ENCODE measurements at places on chromosomes 2 and 18.
A peak's percentile ranks its signal among the peaks of the same experiment; 100 is the strongest.

DNA sequence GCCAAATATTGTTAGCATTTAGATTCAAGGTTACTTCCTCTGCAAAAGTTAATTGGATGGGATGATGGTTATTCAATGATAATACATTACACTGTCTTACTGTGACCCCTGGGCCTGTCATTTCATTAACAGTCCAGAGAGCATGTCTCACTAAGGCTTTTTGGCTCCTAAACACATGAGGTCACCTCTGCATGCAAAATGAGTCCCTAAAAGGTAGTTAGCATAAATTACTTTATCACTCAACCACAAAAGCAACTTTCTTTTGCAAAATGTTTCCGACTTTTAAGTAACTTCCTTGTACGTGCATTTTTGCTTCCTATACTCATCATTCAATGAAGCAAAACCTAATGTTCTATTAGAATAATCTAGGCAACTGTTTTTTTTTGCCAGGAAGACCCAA, 16.8 kb upstream of the AGFG1 start:
- DNase-seq: no peak

- no peak for DNase-seq
Observed at GRCh38 chr2:190425221-190425866, 17.2 kb downstream of the MFSD6 start.

DNA sequence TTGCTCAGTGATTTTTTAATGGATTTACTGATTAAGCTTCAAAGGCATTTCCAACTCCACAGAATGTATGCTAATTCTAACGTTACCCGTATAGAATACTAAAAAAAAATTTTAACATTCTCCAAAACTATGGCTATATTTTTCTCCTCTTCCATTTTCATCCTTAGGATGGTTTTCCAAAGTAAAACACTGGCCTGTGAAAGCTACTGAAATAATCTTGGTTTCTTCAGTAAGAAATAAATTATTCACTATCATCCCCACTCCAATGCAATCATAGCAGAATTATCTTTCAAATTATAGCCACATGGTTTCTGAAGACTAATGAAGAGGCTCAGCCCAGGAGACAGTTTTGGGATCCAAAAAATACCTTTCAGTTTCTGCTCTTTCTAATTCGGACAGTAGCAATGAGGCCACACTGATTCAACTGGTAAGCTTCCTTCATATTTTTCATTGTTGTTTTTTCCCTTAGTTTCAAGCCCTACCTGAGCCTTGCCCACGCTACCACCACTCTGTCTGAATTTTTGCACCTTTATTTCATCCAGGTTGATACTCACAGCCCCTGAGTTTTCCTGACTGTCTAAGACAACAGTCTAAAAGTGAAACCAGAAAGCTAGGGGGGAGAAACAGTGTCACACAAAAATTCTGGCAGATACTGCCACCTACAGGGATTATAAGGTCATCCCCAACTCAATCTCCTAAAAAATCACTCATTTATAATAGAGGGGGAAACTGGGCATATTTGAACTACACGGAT, 887.9 kb downstream of the NRXN1 start:
- DNase-seq: no peak

- DNase-seq: no peak
Observed at GRCh38 chr18:76354348-76354747, 140.7 kb downstream of the ZNF516 start.

DNA sequence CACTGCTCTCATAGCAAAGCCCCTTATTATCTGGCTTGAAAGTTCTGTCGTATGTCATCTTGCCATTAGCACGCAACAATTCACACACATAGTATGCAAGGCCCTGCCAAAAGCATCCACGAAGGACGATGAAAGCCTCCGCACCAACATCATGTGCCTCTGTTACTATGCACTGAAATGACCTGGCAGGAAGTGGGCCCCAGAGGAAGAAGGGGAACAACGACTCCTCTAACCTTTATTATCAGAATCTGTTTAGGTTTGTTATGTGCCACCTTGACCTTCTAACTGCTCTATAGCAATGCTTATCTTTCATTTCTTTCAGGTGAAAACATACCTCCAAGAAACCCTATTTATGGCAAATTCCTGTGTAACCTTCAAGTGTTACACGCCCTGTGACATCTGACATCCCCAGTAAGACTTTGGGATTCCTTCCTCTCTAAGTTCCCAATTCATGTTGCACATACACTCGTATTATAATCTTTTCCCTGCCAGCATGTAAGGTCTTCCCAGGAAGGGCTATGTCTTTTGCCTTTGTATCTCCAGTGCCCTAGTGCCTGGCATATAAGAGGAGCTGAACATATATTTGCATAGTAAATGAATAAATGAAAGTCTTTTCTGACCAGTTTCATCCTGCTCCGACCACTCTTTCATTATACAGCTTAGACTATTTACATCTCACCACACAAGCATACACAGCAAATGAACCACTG, 7.0 kb upstream of the NDUFV2 start:
- no peak for DNase-seq

- DNase-seq: no peak
Observed at GRCh38 chr2:57893786-57894185, 152.8 kb upstream of the VRK2 start.

DNA sequence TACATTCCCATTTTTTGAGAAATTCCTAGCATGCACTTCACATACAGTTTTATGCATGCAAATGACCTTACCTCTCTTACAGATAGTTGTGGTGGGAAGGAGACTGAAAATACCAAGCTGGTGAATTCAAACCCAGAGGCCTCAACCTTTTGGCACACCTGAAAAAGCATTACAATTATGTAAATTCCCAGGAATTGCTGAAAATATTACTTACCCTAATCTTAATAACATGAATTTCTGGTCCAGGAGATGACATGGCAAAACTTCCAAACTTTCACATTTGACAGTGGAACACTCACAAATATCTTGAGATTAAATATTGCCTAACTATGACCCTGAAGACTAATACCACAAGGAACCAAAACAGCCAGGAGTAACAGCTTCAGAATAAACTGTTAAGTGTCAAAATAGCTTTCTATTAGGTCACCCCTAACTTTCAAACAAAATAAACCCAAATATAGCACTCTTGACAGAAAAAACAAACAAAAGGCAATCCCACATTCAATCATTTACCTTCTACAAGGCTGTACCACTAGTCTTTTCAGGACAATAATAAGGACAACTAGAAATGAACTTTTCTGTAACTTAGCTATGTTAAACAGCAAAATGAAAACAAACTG, 10.9 kb upstream of the PEX13 start:
- no peak for DNase-seq

GRCh38 chr2:160282063-160282580, 82.0 kb upstream of the ITGB6 start:
- DNase-seq: no peak

DNA sequence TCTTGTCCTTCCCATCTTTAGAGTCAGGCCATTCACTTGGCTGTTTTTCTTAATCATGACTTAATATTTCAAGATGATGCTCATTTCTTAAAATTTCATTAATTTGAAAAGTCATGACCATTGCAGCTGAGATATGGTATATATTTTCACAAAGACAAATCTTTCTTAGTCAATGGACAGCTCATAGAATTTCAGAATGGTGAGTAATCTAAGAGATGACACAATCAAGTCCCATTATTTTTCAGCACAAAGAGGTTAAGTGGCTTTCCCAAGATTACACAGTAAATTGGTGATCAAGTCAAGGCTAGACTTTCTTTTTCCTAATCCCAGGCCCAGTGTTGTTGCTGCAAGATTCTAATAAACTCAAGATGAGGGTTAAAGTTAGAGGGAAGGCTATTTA, 34.4 kb upstream of the NT5C1B start:
- no peak for DNase-seq

DNA sequence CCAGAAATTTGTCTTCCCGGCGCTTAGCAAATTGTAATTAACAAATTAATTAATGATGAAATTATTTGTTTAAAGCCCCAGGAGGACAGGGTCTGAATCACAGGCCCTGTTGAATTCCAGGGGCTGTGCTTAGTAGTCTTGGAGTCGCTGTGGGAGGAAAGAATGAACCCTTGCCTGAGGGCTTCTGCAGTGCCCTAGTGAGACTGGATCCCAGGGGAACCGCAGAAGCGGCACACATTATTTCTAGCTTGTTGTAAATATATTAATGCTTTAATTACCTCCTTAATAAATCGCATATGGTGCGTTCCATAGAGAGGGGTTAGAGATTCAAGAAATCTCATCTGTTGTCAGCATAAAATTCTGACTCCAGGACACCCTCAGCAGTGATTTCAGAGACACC, 235.4 kb downstream of the CELF4 start:
- DNase-seq: no peak

DNA sequence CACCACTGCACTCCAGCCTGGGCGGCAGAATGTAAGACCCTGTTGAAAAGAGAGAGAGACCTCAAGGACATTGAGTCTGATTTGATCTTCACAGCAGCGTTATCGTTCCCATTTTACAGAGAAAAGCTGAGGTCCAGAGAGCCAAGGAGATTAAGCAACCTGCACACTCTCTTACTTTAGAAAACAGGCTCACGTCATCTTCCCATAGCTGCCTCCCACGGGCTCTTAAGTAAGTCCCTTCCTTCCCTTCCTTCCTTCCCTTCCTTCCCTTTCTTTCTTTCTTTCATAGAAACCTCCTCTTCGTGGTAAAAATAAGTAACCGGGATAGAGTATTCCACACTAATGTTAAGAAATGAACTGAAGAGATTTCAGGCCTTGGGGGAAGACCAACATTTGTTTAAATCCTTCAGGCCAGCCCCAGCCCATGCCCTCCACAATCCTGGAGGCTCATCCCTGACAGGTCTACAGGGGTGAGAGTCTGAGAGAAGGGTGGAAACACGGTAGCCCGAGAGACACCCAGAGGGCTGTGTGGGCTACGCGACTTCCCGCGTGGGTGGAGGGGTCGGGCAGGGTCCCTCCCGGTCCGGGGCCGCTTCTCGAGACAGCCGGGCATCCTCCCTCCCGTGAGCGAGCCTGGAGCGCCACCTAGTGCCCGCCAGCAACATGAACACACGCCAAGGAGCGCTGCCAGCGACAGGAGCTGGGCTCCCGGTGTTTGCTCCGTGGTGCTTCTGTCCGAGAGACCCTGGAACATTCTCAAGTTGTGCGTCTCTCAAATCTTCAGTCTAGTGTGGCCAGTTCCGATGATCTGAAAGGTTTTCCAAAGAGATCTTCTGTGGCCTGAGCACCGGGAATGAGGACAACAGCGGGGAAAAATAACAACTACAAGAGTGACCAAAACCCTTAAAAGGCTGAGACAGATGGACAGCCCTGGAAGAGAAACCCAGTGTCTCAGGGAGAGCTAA, 160.3 kb downstream of the INO80D start:
- peak; percentile 64 for DNase-seq

GRCh38 chr2:233387667-233388528, 33.6 kb downstream of the DGKD start:
- peak; percentile 85 for DNase-seq

DNA sequence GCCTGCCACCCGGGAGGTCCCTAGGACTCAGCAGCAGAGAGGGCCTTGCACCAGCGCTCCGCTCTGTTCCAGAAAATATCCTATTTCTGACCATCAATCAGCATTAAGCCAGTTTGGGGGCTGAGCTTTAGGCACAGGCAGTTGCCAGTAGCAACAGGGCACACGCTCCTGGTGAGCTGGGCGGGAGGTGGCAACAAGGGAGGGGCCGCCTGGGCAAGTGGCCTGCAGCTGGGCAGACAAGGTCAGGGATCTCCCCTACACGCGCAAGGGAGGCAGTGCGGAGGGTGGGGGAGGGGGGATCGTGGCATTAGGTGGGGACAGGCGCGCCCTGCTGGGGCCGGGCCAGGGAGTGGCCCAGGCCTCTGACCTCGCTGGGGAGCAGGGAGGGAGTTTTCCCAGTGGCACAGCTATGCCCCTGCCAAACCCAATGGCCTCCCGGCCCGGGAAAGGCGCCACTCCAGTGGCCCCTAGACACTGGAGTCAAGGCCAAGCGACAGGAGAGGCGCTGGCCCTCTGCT, 302.8 kb downstream of the NCKAP5 start:
- no peak for DNase-seq

DNA sequence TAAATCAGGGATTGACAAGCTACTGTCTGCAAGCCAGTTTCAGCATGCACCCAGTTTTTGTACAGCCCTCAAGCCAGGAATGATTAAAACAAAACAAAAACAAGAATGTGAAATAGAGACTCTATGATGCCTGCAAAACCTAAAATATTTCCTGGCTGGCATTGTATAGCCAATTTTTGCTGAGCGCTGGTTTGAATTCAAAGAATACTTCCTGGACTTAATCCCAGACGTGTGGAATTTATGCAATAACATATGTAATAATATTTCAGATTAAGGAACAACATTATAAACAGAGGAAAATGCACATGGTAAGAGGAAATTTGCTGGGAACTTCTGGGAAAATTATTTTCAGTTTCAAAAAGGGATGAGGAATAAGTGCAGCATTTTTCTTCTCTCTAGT, 148.1 kb upstream of the RPRM start:
- DNase-seq: no peak

DNA sequence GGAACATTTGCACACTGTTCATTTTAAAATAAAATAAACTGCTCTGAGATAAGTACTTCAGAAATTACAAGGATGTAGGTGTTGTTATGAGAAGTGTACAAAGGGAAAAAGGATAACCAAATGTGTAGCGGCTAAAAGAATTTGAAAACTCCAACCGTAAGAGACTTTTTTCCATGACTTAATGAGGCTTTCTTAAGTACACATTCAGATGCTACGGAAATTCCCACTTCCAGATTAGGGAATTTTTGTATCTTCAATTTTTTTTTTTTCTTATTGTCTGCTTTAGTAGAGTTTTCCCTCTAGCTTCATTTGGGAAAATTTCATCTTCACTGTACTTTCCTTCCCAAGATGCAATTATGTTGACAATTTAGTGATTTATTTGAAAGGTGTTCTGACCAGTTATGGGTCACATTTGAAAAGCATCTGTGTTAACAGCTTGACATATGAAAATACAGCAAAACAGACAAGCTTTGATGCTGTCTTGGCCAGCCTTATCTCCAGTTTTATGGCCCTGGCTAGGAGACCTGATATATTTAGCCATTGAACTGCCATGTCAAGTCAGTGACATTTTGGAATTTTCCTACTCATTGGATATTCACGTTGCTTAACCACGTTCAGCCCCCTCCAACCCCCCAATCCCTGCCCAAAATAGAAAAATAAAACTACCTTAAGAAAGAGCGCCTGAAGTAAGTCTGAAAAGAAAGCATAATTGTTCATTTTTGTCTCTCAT, 105.6 kb downstream of the FEZ2 start:
- DNase-seq: no peak

- DNase-seq: no peak
Observed at GRCh38 chr2:241641631-241642030, 4.1 kb downstream of the ATG4B start.
